ENCODE measurements at places on chromosomes 11 and 22.

GRCh38 chr11:22785251-22785650 lies 44.4 kb downstream of the SVIP start:
- DNase-seq, result no peak

DNA sequence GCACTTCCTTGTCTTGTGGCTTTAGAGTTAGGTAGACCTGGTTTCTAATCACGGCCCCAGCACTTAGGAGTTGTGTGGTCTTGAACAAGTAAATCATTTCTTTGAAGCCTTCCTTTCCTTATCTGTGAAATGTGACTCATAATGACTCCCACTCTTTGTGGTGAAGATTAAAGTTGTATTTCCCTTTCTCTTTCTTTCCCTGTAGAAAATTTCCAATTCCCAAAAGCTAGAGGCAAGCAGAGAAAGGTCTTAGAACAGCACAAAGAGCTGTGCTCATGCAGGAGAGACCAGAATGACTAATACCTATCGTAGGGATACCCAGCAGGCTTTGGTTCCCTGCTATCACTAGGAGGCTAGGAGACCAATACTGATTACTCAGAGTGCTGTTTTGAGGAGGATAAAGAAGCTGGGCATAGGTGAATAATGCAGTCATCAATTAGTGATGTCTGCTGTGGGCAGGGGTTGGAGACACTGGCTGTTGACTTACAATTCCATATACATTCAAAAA lies 270.7 kb upstream of the SYN3 start:
- DNase-seq, result no peak

- DNase-seq, result no peak
These were observed 8.0 kb downstream of the POLD4 start for GRCh38 chr11:67345247-67345919.

GRCh38 chr22:26401726-26402125 lies 27.3 kb upstream of the ASPHD2 start:
- DNase-seq, result no peak

GRCh38 chr22:31881200-31881599 lies 63.1 kb upstream of the YWHAH start:
- DNase-seq, result no peak

- DNase-seq, result no peak
These were observed 833 bp downstream of the NHERF4 start for GRCh38 chr11:119185981-119186634.

DNA sequence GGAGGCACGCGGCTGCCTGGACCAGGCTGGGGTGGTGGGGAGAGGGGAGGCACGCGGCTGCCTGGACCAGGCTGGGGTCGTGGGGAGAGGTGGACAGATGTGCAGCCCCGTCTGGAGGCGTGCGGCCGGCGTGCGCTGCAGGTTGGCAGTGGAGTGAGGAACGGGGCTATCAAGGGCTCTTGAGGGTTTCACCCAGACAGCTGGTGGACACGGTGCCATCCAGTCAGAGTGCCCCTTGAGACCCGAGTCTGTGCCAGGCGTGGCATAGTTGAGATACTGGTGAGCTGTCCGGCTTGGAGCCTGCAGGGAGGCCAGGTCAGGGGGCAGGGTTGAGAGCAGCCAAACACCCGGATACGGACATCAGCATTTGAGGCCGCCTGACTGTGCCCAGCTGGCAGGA lies 1.5 kb upstream of the GRAMD4 start:
- no peak for DNase-seq

Data from stimulated activated CD8-positive, alpha-beta memory T cell treated with anti-CD3 and anti-CD28 coated beads, Interleukin-4, amount 100 ng/mL, for 48 hours (primary cell).